Cardiac muscle cell (in vitro differentiated cells and primary cell): ENCODE measurements at places on chromosomes 1 and 21.

DNA sequence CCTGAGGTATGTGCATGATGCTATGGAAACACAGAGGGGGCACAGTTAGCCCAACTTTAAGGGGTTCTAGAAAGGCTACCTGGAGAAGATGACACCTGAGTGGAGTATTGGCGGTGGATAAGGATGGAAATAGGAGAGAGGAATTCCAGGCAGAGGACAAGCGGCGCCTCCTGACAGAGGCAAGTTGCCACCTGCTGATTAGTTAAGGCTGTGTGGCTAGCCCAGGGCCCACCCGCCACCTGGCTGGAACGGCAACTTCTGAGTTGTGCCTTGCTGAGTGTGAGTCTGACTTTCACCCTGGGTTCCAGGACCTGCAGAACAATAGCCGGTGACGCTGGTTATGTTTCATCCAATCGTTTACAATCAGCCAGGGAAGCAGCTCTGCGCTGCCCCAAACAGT lies 126.9 kb upstream of the LMO4 start:
- H3K36me3 ChIP-seq, result no peaks in the 10 kb centered on the region
- no peak overlapping the region for H3K4me3 ChIP-seq

GRCh38 chr1:240304466-240304865 lies 212.8 kb downstream of the FMN2 start:
- H3K36me3 ChIP-seq, result no peaks in the 10 kb centered on the region
- no peaks in the 10 kb centered on the region for H3K4me1 ChIP-seq
- no peaks in the 10 kb centered on the region for H3K27me3 ChIP-seq
- no peak overlapping the region for H3K27ac ChIP-seq
- no peak overlapping the region for H3K4me3 ChIP-seq

- peak; percentile 98 for DNase-seq
- H3K4me3 ChIP-seq, result no peak overlapping the region
- no peaks in the 10 kb centered on the region for H3K36me3 ChIP-seq
- no peak overlapping the region for H3K27ac ChIP-seq
Measured at GRCh38 chr1:46401964-46402626, 8.0 kb downstream of the FAAH start.

DNA sequence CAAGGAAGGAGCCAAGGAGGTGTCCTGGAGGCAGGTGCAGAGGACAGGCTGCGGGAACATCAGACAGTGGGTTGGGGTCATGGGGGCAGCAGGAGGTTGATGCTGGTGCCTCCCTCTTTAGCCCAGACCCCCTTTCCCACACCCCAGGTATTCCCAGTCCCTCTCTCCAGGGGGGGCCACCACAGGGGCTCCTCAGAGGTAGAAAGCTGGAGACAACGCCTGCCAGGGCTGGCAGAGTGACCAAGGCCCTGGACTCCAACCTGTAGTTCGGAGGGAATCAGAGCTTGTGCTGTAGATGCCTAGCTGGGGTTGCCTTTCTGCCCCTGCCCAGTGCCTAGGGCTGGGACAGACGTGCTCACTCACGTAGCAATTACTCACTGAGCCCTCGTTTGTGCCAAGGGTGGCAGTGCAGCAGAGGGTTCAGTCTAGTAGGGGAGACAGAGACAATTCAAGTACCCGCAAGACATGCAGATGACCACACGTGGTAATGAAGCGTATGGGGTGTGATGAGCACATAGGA lies 148.2 kb downstream of the PTPRU start:
- no peaks in the 10 kb centered on the region for H3K36me3 ChIP-seq
- no peaks in the 10 kb centered on the region for H3K4me1 ChIP-seq
- no peak for DNase-seq

DNA sequence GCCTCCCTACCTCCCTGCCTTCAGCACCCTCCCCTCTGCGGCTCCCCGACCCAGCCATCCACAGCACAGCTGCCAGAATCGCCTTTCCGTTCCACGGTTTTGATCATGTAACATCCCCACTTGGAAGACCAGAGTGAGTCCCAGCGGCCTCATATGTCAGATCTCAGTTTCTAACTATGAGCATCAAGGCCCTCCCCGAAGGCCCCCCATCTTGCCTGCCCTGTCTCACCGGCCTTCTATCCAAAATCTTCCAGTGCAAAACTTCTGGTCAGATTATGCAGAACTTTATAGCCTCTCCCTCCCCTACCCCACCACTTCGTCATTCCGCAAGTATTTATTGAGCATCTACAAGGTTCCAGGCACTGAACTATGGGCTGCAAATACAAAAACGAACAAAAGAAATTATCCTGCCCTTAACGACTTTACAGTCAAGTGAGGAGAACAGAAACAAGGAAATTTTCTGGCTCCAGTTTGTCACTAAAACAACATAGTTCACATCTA lies 20.3 kb upstream of the LMX1A start:
- no peaks in the 10 kb centered on the region for H3K36me3 ChIP-seq
- no peak overlapping the region for H3K27ac ChIP-seq
- no peak for DNase-seq
- peaks cover 68% of the 10 kb centered on the region for H3K27me3 ChIP-seq

DNA sequence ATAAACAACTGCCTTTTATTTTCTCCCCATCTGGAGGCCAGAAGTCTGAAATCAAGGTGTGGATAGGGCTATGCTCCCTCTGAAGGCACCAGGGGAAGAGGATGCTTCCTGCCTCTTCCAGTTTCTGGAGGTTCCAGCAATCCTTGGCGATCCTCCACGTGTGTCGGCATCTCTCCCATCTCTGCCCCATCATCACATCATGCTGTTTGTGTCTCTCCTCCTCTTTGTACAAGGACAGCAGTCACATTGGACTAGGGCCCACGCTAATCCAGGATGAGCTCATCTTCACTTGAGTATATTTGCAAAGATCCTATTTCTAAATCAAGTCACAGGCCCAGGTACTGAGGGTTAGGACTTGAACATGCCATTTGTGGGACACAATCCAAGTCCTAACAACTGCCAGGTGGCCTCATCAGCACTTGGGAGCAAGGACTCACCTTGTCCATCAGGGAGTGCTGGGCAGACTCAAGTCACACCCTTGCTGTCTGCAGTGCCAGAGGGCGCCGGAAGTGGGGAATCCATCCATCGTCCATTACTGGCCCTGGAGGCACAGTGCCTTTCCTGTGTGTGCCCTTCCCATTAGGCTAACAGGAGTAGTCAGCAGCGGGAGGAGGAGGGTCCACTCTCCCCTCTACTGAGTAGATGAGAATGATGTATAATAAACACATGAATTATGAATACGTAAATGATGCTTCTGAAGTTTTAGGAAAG lies 185.4 kb upstream of the AJAP1 start:
- no peak overlapping the region for H3K4me3 ChIP-seq
- DNase-seq, result no peak
- no peaks in the 10 kb centered on the region for H3K4me1 ChIP-seq
- H3K27ac ChIP-seq, result no peak overlapping the region
- no peaks in the 10 kb centered on the region for H3K27me3 ChIP-seq

DNA sequence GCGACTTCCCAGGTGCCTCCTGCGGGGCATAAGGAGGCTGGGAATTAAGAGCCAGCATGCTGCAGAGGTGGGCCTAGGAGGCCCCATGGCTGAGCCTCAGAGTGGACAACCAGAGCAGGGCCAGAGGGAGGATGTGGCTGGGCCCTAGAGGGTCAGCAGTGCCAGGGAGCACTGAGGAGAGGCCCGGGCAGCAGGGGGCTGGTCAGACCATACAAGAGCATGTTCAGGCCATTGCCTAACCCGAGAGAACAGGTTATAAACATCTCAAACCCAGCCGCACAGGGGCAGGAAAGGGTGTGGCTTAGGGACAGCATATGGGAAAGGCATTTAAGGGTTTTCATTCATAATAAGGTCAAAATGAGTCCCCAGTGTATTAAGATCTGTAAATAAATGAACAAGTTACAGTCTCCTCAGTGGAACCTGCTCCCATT lies 51.1 kb downstream of the IER5 start:
- no peaks in the 10 kb centered on the region for H3K4me1 ChIP-seq
- DNase-seq, result no peak
- H3K27ac ChIP-seq, result no peak overlapping the region
- H3K4me3 ChIP-seq, result no peak overlapping the region

GRCh38 chr1:19070891-19071621 lies 114.6 kb upstream of the IFFO2 start:
- peaks cover 28% of the 10 kb centered on the region for H3K36me3 ChIP-seq
- H3K4me3 ChIP-seq, result no peak overlapping the region
- no peak for DNase-seq
- no peaks in the 10 kb centered on the region for H3K27me3 ChIP-seq
- H3K4me1 ChIP-seq, result no peaks in the 10 kb centered on the region
- H3K27ac ChIP-seq, result no peak overlapping the region

GRCh38 chr1:191101960-191102359 lies 624.3 kb upstream of the BRINP3 start:
- no peaks in the 10 kb centered on the region for H3K4me1 ChIP-seq
- no peak overlapping the region for H3K27ac ChIP-seq
- no peak for DNase-seq
- no peak overlapping the region for H3K4me3 ChIP-seq
- no peaks in the 10 kb centered on the region for H3K36me3 ChIP-seq

- H3K27ac ChIP-seq, result no peak overlapping the region
- no peaks in the 10 kb centered on the region for H3K27me3 ChIP-seq
- no peak overlapping the region for H3K4me3 ChIP-seq
- no peaks in the 10 kb centered on the region for H3K4me1 ChIP-seq
- H3K36me3 ChIP-seq, result no peaks in the 10 kb centered on the region
- DNase-seq, result peak; percentile 72
Measured at GRCh38 chr1:184366997-184367396, 19.8 kb upstream of the C1orf21 start.

GRCh38 chr21:35336534-35336933 lies 287.4 kb upstream of the RUNX1 start:
- no peaks in the 10 kb centered on the region for H3K4me1 ChIP-seq
- DNase-seq, result no peak
- peaks cover 59% of the 10 kb centered on the region for H3K27me3 ChIP-seq
- H3K4me3 ChIP-seq, result no peak overlapping the region

DNA sequence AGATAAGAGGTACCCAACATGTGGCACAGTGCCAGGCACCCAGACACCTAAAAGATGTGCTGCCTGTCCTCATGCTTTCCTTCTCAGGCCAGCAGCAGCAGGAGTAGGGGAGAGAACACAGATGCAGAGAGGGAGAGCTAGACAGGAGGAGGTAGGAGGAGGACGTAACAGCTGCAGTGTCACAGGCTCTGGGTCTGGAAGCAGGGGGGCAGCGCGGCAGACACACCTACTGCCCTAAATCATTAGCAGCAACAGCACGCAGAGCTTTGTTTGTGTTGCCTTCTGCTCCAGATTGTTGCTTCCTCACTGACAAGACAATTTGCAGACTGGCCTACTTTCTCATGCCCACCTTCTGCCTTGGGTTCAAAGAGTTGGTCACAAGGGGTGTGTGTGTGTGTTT lies 196.7 kb upstream of the DAB1 start:
- no peak overlapping the region for H3K4me3 ChIP-seq
- no peaks in the 10 kb centered on the region for H3K27me3 ChIP-seq
- H3K27ac ChIP-seq, result no peak overlapping the region
- H3K4me1 ChIP-seq, result peaks cover 33% of the 10 kb centered on the region
- no peak for DNase-seq

DNA sequence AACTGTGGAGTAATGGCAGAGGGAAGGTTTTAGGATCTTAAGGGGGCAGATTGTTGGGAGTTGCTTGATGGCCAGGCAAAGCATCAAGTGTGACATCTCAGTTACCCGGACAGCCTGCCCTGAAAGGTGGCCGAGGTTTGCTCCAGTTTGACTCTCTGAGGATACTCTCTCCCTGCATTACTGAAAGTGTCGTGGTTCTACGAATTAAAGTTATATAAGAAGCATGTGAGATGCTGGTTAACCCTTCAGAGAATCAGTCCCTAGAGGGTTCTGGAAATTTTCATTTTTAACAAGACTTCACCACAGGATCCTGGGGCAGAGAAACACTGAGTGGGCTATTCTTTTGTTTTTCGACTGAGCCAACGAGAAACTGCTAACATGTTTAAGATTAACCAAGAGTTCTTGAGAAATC lies 689 bp upstream of the ZNF644 start:
- DNase-seq, result no peak
- peaks cover 9% of the 10 kb centered on the region for H3K4me1 ChIP-seq
- H3K27ac ChIP-seq, result peak overlapping the region; percentile 100
- no peaks in the 10 kb centered on the region for H3K36me3 ChIP-seq

- no peak overlapping the region for H3K4me3 ChIP-seq
- no peak overlapping the region for H3K27ac ChIP-seq
- no peaks in the 10 kb centered on the region for H3K27me3 ChIP-seq
- no peaks in the 10 kb centered on the region for H3K36me3 ChIP-seq
- no peak for DNase-seq
Measured at GRCh38 chr1:2882966-2883696, 81.6 kb upstream of the TTC34 start.

DNA sequence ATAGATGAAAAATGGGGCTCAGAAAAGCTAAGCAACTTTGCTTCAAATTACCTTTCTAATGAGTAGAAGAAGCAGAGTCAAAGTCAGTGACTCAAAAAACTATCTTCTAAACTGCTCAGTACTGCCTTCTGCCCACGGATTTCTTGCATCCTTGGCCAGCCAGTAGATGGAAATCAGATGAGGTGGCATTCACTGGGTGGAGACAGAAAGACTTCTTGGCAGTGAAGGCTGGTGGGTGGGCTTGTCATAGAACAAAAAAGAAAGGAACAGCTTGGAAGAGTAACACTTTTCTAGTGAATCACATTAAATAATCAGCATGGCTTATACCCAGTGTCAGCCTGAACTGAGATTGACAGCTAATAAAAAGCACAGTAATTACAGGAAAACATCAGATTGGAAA lies 170.7 kb downstream of the ST6GALNAC5 start:
- H3K4me1 ChIP-seq, result no peaks in the 10 kb centered on the region
- no peak for DNase-seq
- no peak overlapping the region for H3K27ac ChIP-seq
- no peaks in the 10 kb centered on the region for H3K27me3 ChIP-seq
- H3K36me3 ChIP-seq, result no peaks in the 10 kb centered on the region
- H3K4me3 ChIP-seq, result no peak overlapping the region

- H3K27ac ChIP-seq, result no peak overlapping the region
- DNase-seq, result no peak
- no peaks in the 10 kb centered on the region for H3K36me3 ChIP-seq
- no peaks in the 10 kb centered on the region for H3K4me1 ChIP-seq
Measured at GRCh38 chr1:153443486-153443885, 17.0 kb downstream of the S100A7 start.

- peaks cover 10% of the 10 kb centered on the region for H3K4me1 ChIP-seq
- no peaks in the 10 kb centered on the region for H3K27me3 ChIP-seq
- H3K27ac ChIP-seq, result peak overlapping the region; percentile 98
Measured at GRCh38 chr1:70205071-70205433, 327 bp downstream of the LRRC40 start.

GRCh38 chr1:37028981-37029617 lies 5.2 kb downstream of the GRIK3 start:
- no peak for DNase-seq
- peaks cover 60% of the 10 kb centered on the region for H3K27me3 ChIP-seq
- H3K36me3 ChIP-seq, result no peaks in the 10 kb centered on the region
- no peak overlapping the region for H3K27ac ChIP-seq
- H3K4me1 ChIP-seq, result no peaks in the 10 kb centered on the region

- H3K4me1 ChIP-seq, result no peaks in the 10 kb centered on the region
- no peak overlapping the region for H3K27ac ChIP-seq
Measured at GRCh38 chr1:29651684-29652665, 415.7 kb downstream of the PTPRU start.
